ENCODE measurements at places on chromosomes 1 and 21. TPM values are rescaled to one million over a fixed set of nuclear protein-coding genes. Genes with fewer than 3 reads are reported as not detected.

Gene FAM72D
- total RNA-seq: 0.72 TPM

Gene TRIM58
- 0.54 TPM for total RNA-seq

Gene REN
- total RNA-seq: 0.54 TPM

Gene CLEC20A
- not detected for total RNA-seq

Gene ORC1
- 9.7 TPM for total RNA-seq

Gene COL6A2
- 222 TPM for total RNA-seq

Gene SLAMF6
- not detected for total RNA-seq

Gene CGN
- 0.36 TPM for total RNA-seq

Gene TMEM82
- total RNA-seq: not detected

Gene LY9
- total RNA-seq: not detected

Gene PTCH2
- under 0.01 TPM for total RNA-seq

Gene KIF21B
- 0.36 TPM for total RNA-seq

Gene PTGS2
- total RNA-seq: 4.8 TPM

Gene ANGPTL3
- total RNA-seq: not detected

Gene SPATA17
- 0.18 TPM for total RNA-seq

Gene CORT
- not detected for total RNA-seq

Gene LCE2A
- total RNA-seq: not detected

Gene AADACL3
- total RNA-seq: not detected

Gene FMO2
- under 0.01 TPM for total RNA-seq

Gene KIF2C
- total RNA-seq: 45.0 TPM

Gene FMN2
- 50.0 TPM for total RNA-seq

Gene MRPL9
- total RNA-seq: 65.4 TPM

Gene FAM78B
- total RNA-seq: 0.28 TPM

Gene MTHFR
- 7.3 TPM for total RNA-seq

Gene RUSC1
- 4.2 TPM for total RNA-seq

Gene THEM5
- total RNA-seq: not detected

Gene LORICRIN
- not detected for total RNA-seq

Gene TRIM46
- 2.5 TPM for total RNA-seq

Gene C1orf185
- total RNA-seq: not detected

Gene NHLH1
- not detected for total RNA-seq

Gene CHRM3
- not detected for total RNA-seq

Gene LCE6A
- not detected for total RNA-seq

Gene HHIPL2
- total RNA-seq: not detected
